T-helper 17 cell (primary cell): ENCODE measurements at places on chromosomes 2 and 18.

DNA sequence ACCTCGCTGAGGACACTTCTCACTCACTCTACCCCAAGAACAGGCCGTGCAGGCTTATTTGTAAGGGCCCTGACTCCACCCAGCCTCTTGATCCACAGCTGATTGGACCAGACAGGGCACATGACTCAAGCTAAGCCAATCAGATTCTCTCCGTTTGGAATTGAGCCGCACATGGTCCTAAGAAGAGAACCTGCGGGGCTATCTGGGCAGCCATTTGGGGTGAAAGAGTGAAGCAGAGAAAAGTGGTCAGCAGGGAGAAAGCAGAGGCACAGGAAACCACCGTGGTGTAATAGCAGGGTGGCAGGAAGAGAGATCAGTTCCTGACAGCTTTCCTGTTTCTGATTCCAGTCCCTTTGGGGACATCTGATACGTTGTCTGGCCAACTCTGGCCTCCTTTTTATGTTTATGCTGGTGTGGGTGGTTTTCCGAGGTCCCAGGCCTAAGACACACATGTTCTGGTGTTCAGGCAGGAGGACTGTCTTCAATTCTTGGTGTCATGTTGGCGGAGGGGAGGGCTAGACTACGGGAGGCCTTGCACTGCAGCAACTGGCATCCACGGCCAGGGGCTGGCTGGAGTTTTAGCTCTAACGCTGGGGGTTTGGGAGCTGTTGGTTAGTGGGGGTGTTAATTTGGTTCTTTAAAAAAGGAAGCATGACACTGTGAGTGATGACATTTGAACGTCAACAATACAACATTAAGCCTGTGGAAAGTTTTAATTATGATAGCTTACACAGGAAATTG is 26.1 kb upstream of the SPTBN1 start:
- no peak for DNase-seq

GRCh38 chr2:58502931-58503330 is 261.8 kb upstream of the FANCL start:
- no peak for DNase-seq

DNA sequence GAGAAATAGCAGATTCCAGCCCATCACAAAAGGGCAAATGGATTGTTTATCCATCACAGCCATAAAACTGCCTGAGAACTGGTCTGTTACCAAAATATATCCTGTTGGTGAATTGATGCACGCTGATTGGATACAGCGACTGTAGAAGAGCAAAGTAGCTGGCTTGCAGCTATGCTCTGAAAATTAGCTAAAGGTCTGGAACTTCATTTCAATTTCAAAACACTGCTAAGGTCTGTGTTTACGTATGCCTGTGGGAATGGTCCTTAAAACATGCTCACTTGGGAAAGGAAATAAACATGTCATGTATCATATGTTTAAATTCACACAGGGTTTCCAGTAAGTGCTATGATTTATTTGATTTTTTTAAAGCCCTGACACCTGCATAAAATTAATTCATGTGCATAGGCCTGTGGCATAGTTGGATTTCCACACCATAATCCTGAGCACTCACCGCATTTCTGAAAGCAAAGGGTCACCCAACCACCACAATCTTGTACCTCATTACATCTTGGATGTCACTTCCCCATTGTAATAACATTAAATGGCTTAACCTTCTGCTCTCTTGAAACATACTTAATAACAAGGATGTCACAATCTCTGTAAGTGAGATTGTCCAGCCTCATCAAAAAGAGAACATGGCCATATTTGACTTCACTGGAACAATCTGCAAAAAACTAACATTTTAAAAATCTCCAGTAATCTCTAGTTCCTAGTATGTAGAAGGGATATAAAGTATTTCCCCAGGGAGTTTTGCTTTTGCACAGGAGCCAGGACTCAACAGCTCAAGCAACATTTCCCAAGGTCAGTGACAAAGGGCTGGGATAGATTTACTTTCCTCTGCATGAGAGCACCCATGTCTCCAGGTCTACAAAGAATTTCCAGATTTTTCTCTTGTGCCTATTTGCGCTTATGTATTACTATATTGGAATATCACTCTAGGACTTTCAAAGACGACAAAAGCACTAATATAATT is 109.8 kb downstream of the FARSB start:
- no peak for DNase-seq

- no peak for DNase-seq
Observed at GRCh38 chr2:16323126-16323520, 342.5 kb downstream of the CYRIA start.

GRCh38 chr2:68238955-68239822 is 13.1 kb downstream of the PPP3R1 start:
- no peak for DNase-seq

GRCh38 chr2:186349508-186349907 is 136.6 kb upstream of the ZC3H15 start:
- no peak for DNase-seq

DNA sequence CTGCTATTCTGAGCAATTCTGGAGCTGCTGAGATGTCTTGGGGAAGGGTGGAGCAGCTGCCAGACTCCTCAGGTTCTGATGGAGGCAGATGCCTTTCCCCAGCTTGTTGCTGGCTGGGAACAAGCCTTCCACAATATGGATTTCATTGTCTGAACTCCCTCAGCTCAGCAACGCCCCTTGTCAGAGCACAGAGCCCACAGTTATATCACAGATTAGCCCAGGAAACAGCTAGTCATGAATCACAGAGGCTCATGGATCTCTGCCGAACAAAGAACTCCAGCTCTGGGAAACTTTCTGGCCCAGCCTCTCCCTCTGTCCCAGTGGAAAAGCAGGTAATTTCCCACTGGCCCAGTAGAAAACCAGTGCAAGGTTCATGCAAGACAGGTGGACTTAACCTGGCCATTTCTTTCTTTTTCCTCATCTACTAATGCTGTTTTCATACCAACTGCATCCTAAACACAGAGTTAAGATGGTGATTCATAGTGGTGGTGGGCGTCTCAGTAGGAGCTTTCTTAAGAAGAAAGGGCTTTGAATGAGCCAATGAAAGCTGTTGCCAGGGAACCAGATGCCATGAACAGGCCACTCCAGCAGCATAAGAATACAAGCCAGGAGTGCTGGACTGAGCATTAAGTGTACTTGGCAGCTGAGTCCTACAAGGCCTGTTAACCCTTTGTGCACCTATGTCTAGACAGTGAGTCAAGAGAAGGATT is 8.7 kb upstream of the KIAA2012 start:
- DNase-seq: no peak

DNA sequence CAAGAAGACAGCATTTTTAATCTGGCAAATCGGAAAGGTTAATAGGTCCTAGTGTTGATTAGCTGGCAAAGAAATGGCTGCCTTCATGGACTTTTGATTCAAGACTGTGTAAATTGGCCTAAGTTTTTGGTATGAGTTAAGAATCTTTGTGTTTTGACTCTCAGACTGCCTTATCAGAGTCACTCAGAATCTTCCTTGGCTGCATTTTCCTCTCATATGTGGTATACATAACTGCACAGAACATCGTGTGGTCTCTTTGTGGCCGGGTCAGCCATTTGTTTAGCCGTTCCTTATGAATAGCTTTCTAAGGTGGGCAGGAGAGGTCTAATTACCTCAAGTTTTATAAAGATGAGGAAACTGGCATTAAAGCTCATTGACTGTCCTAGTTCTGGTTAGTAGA is 30.1 kb downstream of the CAB39 start:
- DNase-seq: no peak

GRCh38 chr18:62979176-62979575 is 263.8 kb downstream of the PHLPP1 start:
- no peak for DNase-seq

DNA sequence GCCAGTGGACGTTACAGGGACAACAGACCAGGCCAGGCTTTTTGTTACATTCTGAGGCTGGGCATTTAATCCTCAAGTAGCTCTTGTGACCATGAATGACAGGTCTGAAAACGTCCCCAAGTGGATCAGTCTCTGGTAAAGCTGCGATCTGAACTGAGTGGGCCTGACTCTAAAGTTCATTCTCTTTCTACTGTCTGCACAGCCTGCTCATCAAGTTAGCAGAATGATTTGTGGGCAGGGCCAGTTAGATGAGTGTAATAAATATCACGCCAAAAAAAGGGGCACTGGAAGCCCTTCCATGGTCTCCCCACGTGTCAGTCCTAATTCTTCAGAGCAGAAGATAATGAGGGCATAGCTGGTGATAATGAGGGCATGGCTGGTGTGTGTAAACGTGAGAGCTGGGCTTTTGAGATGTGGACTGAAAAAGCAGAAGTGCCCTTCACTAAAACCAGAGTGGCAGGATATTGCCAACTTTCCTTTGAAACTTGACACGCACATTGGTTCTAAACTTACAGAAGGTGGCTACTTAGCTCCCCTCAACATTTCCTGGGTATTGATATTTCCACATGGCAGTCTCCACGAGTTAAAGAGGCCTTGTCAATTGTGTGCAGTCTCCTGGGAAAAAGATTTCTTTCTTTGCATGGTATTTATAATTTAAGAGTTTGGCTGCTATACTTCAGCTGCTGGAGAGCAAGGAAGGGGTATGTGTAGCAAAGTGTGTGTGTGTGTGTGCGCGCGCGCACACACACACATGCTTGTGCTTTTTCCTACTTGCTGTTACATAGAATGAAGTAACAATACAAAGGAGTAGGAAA is 72.7 kb upstream of the LYPD6B start:
- DNase-seq: no peak

- DNase-seq: no peak
Observed at GRCh38 chr2:211455216-211455841, 898.9 kb downstream of the CPS1 start.

GRCh38 chr2:17309741-17310339 is 208.4 kb downstream of the RAD51AP2 start:
- no peak for DNase-seq
